NCI-H1092 treated with DMSO at 0.1 percent for 48 hours (cell line): ENCODE measurements at places on chromosomes 3 and 15.

- no peak for DNase-seq
These were observed 689.4 kb upstream of the NAALADL2 start for GRCh38 chr3:174169736-174170135.

GRCh38 chr3:197520311-197521276 lies 35.2 kb downstream of the BDH1 start:
- no peak for DNase-seq

GRCh38 chr15:81825136-81825535 lies 220.7 kb downstream of the MEX3B start:
- DNase-seq: peak; percentile 2

DNA sequence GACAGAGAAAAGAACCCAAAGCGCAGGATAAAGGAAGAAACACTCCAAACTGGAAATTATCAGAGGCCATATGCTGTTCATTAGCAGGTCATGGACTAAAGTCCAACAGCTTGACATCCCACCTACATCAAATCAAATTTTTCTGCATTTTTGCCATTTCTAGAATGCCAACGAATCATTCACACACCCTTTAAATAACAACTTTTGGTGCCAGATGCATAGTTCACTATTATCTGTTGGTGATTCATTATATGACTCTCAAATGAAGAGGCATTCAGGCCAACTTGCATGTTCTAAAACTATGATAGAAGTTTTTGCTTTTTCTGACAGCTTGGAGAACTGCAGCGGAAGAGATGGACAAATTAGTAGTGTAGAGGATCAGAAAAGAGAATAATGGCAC lies 529.8 kb upstream of the NAALADL2 start:
- no peak for DNase-seq

DNA sequence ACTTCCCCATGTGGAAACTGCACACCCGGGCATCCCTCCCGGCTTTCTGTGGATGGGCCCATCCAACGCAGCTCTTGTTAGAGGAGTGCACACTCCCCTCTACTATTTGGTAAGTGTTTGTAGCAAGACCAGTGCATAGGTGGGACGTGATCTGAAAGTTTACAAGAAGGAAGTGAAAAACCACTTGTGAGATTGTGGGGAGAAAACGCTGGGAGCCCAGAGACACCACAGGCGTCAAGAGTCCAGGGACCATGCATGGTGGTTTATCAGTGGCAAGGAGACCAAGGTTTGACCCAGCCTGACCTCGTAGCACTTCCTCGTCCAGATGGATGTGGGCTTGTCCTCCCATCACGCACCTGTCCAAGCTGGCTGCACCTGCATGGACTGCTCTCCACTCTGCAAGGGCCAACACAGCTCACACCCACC lies 51.6 kb downstream of the ATP10A start:
- DNase-seq: no peak

GRCh38 chr3:64612916-64613526 lies 74.8 kb downstream of the ADAMTS9 start:
- DNase-seq: no peak

DNA sequence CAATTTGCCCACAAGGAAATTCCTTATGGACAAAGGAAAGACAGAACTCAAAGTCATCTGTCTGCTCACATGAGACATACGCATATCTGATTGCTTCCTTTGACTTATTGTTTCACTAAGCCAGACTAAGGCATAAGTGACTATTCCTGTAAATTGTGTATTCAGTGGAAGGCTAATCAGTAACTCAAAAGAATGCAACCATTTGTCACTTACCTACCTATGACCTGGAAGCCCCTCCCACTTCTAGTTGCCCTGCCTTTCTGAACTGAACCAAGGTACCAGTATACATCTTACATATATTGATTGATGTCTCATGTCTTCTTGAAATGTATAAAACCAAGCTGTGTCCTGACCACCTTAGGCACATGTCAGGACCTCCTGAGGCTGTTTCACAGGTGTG lies 53.5 kb upstream of the PROK2 start:
- no peak for DNase-seq

GRCh38 chr3:106333911-106334618 lies 465.3 kb upstream of the CBLB start:
- DNase-seq: no peak

DNA sequence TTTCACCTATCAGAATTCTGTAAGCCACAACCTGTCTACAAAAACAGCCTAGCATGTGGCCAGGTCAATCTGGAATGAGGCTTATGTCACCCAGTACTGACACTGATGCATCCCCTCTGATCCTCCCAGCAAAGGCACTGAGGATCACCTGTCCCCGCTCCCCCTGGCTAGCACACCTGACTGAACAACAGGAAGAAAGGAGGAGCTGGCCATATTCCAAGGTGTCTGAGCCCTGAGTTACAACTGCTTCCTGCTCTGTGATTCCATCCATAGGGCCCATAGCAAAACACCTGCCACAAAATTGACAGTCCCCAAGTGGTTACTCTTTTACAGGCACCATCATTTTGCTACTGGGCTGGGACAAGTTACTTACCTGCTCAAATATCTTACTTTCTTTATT lies 555.5 kb upstream of the CFAP20DC start:
- peak; percentile 61 for DNase-seq
